ENCODE measurements at places on chromosomes 2 and 18.

- DNase-seq, result no peak
Measured at GRCh38 chr2:210188755-210189154, 17.5 kb upstream of the KANSL1L start.

DNA sequence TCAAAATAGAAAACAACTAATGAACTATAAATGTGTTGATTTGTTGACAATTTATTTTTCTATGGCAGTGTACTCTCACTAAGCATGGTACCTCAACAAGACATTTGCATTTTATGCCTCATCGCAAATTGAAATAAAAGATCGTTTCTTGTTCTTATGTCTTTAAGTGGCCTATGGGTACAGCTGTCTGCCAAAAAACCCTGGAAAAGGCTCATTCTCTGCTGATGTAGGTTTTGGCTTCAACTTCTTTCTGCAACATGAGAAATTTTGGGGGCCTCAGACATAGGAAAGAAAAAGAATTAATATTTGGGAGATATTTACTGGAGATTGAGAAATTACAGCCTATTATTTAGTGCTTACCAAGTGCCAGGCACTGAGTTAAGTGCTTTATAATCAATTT is 205.1 kb upstream of the DPP10 start:
- DNase-seq, result no peak

DNA sequence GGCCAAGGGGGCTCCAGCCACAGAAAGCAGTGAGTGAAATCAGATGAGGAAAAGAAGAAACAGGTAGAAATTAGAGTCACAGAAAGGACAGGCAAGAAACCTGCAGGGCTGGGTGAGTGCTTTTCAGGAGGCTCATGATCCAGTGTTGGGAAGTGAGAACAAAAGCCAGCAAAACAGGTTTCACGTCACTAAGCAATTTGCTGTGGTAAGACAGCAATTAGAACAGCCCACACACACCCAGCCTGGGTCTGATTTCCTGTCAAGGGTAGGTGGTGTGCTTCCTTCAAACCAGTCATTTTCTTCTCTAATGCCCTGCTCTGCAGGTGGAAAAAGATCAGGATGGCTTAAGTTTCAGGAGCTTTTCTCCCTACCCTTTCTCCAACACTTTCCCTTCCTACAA is 52.9 kb upstream of the XDH start:
- no peak for DNase-seq

DNA sequence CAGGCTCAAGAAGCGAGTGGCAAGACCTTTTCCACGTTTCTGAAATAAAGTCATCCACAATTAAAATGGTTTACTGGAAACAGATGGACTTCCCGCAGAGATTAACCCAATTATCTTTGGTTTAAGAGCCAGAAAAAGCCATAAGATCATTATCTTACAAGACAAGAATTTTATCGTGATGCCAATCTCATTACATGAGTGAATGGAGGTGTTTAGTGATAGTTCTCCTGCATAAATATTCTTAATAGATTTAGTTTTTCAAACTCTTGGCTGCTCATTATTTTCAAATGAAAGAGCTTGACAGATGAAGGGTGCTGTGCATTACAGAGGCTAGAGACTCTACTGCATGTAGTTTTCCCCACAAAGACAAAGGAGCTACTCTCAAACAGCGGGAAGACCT is 1028.4 kb upstream of the PIK3C3 start:
- no peak for DNase-seq

DNA sequence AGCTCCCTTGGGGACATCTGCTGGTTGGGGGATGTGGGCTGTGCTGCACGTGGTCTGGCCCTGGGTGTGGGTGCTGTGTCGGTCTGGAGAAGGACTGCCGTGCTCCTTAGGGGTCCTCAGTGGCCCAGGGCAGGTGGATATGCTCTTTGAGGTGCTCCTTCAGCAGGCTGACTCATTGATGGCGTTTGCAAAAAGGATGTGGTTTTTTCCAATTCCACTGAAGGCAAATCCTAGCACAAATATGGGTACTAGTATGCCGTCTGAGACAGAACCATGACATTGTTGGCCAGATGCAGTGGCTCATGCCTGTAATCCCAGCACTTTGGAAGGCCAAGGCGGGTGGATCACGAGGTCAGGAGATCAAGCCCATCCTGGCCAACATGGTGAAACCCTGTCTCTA is 3.3 kb downstream of the PPP1R7 start:
- no peak for DNase-seq

DNA sequence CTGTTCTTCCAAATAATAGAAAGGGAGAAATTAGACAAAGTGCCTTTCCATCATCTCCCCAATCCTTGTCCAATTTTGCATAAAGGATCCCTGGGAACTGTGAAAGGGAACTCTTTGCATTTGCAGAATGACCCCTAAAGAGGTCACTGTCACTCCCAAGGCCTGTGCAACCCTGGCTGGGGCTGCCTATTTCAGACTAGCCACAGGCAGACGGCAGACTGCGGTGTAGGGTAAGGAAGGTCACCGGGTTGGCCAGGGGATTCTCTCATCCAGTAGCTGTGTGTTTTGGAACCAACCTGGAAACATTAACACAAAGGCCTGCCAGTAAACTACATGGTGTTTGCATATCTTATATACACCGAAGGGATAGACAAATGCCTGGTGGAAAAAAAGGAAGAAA is 818.7 kb downstream of the BCL11A start:
- no peak for DNase-seq

DNA sequence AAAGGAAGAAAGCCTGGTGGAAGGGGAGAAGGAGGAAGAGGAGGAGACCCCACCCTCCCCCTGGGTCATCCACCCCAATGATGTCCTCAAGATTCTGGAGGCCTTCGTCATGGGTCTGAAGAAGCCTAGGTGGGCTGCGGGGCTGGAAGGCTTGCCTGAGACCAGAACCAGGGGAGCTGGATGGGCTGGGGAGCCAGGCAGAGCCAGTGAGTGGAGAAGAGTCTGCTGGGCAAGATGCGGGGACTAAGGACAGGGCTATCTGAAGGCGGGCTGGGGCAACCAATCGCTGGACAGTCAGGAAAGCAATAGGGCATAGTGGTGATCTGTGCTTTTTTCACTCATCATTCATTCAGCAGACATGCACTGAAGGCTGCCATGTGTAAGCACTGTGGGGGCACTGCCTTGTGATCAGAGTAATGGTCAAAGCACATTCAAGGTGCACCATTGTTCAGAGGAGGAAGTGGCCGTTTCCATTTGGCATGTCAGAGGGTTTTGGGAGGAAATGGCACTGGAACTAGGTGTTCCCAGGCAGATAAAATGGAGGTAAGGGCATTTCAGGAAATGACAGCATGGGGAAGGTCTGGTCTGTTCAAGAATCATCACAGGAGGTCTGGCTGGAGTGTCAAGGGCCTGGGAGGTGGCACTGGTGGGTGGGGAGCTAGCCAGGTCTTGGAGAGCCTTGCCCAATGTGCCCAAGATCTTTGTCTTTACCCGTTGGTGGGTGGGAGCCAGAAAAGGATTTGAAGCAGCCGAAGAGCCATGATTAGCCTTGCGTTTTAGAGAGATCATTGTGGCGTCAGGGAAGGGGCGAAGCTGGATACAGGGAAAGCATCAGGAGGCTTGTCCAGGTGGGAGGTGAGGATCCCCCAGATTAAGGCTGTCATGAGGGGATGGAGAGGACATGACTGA is 24.2 kb downstream of the OTOF start:
- DNase-seq, result no peak

- no peak for DNase-seq
Measured at GRCh38 chr2:19494241-19494640, 135.8 kb upstream of the OSR1 start.

DNA sequence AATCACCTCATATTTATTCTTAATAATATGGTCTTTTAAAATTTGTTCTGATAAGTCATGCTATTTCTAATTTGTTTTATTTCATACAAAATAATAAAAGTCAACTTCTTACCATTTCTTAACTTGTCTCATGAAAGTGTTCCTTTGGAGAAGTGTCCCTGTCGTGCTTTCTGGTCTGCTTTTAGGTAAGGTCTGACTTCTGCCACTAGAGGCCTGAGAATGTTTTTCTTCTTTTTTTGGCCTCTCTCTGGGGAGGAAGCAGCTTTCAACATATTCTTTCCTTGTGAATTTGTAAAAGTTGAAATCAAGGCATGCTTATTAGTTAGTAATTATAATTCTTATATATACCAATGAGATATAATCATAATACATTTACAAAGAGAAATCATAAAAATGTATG is 39.4 kb downstream of the MAP2 start:
- DNase-seq, result peak; percentile 34

- no peak for DNase-seq
Measured at GRCh38 chr2:203915256-203915655, 21.3 kb upstream of the ICOS start.

- DNase-seq, result no peak
Measured at GRCh38 chr18:37403100-37403781, 162.4 kb downstream of the CELF4 start.

GRCh38 chr2:109117780-109118179 is 11.2 kb upstream of the SH3RF3 start:
- DNase-seq, result no peak

DNA sequence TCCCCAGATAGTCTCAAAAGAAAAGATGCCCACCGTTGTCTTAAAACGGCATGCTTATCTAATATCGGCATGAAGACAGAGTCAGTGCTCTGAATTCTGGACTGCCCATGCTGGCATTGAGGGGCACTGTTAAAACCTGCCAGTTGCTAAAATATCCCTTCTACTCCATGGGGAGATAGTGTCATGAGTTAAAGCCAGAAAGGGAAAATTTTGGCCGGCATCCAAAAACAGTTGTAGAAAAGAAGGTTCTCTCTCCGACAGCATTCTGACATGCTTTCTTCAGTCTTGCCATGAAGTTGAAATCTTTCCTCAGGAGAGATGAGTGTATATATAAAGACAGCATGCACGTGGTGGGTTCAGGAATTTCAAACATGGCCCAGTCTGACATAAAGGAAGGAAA is 401.3 kb upstream of the PIK3C3 start:
- DNase-seq, result no peak

- DNase-seq, result peak; percentile 39
Measured at GRCh38 chr2:43207553-43208300, 18.7 kb downstream of the ZFP36L2 start.

GRCh38 chr2:42328148-42328833 is 32.7 kb downstream of the COX7A2L start:
- DNase-seq, result peak; percentile 57

- DNase-seq, result peak; percentile 68
Measured at GRCh38 chr18:62505669-62506494, 16.9 kb upstream of the ZCCHC2 start.

- DNase-seq, result no peak
Measured at GRCh38 chr2:237205561-237205971, 119.9 kb downstream of the COPS8 start.

- no peak for DNase-seq
Measured at GRCh38 chr2:151543876-151544275, 134.2 kb downstream of the RIF1 start.

GRCh38 chr2:168849610-168850009 is 40.6 kb downstream of the SPC25 start:
- peak; percentile 20 for DNase-seq

- no peak for DNase-seq
Measured at GRCh38 chr18:21289827-21290226, 47.8 kb downstream of the GREB1L start.

GRCh38 chr18:10524507-10525370 is 1.1 kb upstream of the NAPG start:
- peak; percentile 31 for DNase-seq

DNA sequence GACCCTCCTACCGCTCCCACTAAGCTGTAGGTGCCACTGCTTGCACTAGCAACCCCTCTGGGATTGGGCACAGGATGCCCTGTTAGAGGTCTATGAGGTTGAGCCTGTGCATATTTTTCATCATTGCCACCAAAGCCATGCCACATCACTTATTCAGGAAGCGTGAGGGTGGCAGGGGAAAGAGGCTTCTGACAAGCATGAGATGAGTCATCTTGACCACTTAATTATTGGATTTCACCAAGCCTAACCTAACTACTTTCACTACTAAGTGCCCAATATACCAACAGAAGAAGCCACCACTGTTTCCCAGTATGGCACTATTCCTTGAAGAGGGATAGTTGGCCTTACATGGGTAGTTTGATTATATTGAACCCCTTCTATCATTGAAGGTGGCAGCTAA is 181.3 kb upstream of the EPHA4 start:
- no peak for DNase-seq

- DNase-seq, result peak; percentile 60
Measured at GRCh38 chr2:42099438-42100173, 51.8 kb downstream of the PKDCC start.

GRCh38 chr2:240479111-240479501 is 43.6 kb downstream of the GPC1 start:
- no peak for DNase-seq

DNA sequence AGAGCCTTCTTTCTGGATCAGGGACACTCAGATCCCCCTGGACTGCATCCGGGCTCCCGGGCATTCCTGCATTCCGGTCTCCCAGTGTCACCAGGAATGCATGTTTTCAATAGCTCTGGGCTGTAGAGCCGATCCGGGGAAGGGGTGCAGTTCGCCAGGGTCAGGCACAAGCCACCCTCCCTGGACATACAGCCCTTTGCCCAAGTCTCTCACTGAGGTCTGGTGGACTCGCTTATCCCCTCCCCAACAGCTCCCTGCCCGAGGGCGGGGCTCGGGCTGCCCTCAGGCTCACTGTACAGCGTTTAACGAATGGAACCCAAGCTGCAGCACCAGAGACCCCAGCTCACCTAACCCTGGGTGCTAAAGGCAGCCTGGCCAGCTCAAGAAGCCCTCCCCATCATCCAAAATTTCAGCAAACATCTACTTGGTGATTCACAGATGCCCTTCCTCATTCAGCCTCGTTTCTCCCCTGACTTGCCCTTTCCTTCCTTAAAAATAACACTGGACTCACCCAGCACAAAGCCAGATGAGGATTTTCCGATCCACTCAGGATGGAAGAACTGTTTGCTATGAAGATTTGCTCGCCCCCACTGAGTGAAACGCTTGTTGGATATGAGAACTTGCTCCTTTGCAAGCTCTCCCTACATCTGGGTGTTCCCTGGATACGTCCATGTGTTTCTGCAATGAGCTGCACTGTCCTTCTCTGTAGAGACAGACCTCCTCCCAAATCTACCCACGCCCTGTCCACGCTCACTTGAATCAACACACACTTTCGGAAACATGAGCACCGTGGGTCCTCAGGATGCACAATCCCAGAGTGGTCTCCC is 58.1 kb downstream of the PXDN start:
- no peak for DNase-seq

DNA sequence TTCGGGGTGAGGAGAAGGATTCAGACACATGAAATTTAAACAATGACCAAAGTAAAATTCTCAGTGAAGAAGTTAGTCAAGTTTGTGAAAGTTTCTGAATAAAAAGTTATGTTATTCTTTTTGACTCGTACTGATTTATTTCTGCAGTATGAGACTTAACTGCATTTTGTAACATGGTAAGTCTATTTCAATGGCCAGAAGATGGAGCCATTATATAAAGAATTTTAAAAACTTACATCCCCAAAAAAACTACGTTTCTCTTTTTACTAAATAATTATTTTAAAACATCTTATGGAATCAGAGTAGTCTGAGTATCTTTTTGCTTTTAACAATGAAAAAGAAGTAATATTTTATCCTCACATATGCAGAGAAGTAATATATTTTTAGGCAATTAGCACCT is 51.4 kb upstream of the SCN1A start:
- no peak for DNase-seq

GRCh38 chr2:135532581-135532980 is 1.3 kb downstream of the R3HDM1 start:
- DNase-seq, result no peak
